ENCODE measurements at places on chromosomes 16 and 17. TPM values are rescaled to one million over a fixed set of nuclear protein-coding genes. Genes with fewer than 3 reads are reported as not detected.

HEXIM2 gene
- 3.8 TPM for total RNA-seq

SPATA32 gene
- not detected for total RNA-seq

DNA sequence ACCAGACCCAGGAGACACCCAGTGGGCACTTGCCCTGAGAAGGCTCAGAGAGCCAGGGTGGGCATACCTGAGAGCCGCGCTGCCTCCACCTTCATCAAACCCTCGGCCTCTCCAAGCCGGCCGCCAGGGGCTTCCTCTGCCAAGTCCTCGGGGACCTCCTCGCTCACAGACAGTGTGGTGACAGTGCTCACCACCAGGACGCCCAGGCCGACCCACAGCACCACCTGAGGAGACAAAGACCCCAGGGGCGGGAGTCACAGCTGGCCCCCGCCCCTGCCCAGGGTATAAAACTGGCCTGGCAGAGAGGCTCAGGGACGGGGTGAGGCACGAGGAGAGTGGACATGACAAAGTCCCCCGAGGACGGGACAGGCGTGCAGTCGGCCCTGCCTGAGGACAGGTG is 21.1 kb downstream of the NDUFAF8 start:
- no peak for ATAC-seq

DNA sequence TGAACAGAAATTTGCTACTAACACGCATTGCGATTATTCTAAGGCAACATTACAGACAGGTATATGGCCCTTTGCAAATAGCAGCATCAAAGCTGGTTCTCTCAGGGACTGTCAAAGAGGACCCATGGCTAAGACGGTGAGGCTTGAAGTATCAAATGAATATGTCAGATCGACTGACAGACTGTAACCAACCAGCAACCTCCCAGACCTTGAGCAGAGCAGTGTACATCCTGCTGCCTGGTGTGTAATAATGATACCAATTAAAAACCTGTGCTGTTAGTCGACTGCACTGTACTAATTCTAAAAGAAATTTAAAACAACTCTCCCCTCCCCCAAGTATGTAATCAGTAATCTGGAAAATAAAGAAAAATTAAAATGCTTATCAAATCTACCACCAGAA is 35.9 kb upstream of the GHDC start:
- ATAC-seq, result no peak

DNA sequence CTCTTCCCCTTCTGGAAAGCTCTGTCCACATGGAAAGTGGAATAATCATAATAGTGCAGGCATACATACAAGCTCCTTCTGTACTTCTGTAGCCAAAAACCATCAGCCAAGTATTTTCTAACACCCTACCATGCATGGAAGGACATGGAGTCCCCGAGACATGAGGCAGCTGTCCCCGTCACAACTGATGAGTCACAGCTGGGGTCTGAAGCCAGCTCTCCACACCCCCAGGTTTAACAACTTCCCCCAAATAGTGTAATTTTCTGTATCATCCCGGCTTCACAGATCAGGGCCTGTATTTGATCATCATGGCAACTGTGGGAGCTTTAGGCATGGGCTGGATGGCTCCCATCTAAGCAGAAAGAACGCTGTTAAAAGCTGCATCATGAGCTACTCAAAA is 16.6 kb downstream of the C16orf96 start:
- ATAC-seq, result peak; percentile 81

- no peak for ATAC-seq
Measured at GRCh38 chr16:48310908-48311641, 63.7 kb upstream of the ABCC11 start.

- ATAC-seq, result peak; percentile 35
Measured at GRCh38 chr17:7308625-7309433, 1.4 kb downstream of the EIF5A start.

DNA sequence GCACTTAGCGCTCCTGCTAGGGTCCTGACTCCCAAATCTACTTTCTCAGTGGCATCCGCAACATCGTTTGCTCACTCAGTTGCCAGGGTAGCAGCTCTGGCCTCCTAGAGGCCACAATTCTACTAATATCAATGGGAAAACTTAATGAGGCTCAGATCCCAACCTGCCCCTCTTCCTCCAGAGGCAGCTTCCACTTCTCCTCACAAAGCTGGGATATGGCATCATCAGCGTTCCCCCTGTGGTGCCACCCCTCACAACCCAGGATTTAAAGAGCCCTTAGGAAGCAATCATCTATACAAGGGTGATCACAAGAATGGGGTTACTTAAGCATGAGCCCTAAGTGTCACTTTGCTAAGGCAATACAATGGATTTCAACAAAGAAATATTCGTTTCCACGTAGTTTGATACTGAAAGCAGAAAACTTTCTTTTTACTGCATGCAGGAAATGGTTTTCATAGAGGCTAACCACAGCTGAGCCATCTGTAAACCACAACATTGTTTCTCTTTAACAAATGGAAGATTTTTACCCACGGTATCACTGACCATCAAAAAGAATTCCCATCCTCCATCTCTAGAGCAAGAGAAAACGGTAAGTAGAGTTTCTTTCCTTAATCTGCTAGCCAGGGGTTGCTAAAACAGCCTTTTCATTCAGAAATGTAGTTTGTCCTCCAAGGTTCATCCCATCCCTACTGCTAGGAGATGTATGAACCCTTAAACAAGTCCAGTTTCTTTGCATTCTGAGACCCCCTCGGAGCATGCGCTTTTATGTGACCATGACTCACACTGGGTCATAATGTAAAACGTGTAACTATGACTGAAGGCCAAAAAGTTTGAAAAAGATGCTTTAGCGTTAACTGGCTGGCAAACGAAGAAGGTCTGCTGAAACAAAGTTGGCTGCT is 68.3 kb upstream of the BCAR1 start:
- no peak for ATAC-seq
